Common myeloid progenitor, CD34-positive (primary cell): ENCODE measurements at places on chromosomes 6 and 20.

- DNase-seq: no peak
These were observed 244.2 kb downstream of the NRN1 start for GRCh38 chr6:5762561-5762968.

DNA sequence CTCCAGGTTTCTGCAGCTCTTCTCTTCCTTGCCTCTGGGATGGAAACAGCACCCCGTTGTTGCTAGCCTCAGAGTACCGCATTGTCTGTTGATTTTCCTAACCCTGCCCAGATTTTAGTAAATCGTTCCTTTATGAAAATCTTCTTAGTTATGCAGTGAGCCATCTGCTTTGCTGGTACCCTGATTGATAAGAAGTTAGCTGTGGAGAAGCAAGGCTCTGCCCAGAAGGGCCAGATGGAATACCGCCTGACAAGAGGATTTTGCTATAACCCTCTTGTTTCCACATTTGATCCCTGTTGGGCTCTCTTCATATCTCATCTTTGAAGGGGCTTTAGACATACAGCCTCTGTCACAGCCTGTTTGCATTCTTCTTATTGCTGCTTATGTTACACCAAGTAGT is 229.0 kb downstream of the CDKAL1 start:
- DNase-seq: no peak

GRCh38 chr20:412081-412480 is 4.0 kb downstream of the RBCK1 start:
- DNase-seq: no peak

GRCh38 chr20:20513720-20514119 is 145.8 kb downstream of the INSM1 start:
- no peak for DNase-seq

- DNase-seq: no peak
These were observed 30.5 kb upstream of the KCNB1 start for GRCh38 chr20:49513009-49513408.

DNA sequence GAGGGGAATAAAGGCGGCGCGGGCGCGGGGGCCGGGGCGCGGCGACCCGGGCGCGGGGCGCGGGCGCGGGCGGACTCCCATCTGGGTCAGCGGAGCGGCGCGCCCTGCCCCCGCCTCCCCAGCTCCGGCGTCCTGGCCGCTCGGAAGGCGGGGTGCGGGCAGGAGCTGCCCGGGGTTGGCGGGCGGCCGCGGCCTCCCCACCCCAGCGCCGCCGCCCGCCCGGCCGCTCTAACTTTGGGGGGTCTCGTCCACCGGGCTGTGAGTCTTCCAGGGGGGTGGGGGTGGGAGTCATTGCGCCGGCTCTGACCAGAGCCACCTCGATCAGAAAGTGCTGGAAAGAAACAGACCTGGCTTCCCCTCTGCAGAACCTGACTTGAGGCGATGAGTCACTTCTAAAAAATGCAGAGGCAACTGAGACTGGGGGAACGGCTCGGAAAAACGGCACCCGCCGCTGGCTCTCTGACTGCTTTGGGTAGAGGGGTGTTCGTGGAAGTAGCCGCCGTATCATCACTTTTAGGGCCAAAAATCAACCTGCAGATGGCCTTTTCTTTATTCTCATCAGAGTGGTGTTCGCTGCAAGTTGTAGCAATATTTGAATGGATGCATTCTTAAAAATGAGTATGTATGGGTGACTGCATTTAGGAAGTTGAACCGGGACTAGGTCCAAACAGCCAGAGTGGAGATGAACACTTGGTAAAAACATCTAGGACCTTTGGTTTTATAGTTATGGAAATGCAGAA is 667 bp downstream of the CAP2 start:
- peak; percentile 80 for DNase-seq

- DNase-seq: no peak
These were observed 159.3 kb upstream of the PLCB4 start for GRCh38 chr20:8909596-8909995.

DNA sequence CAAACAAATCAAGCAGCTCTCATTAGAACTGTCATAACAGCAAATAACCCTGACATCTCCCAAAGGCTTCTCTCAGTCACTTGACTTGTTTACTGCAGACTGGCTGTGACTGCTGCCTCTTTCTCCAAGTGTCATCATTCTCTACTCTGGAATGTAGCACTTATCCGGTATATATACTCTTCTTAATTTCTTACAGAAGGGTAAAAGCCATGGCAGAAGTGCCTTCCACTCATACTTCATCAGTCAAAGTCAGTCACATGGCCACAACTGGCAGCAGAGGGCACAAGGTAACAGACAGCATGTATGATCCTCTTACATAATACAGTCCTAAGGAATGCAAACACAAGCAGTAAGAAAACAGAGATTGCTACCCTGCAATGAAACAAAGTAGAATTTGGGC is 9.3 kb downstream of the NAPB start:
- DNase-seq: peak; percentile 21

GRCh38 chr6:30272032-30272431 is 54.7 kb upstream of the TRIM39 start:
- DNase-seq: no peak

DNA sequence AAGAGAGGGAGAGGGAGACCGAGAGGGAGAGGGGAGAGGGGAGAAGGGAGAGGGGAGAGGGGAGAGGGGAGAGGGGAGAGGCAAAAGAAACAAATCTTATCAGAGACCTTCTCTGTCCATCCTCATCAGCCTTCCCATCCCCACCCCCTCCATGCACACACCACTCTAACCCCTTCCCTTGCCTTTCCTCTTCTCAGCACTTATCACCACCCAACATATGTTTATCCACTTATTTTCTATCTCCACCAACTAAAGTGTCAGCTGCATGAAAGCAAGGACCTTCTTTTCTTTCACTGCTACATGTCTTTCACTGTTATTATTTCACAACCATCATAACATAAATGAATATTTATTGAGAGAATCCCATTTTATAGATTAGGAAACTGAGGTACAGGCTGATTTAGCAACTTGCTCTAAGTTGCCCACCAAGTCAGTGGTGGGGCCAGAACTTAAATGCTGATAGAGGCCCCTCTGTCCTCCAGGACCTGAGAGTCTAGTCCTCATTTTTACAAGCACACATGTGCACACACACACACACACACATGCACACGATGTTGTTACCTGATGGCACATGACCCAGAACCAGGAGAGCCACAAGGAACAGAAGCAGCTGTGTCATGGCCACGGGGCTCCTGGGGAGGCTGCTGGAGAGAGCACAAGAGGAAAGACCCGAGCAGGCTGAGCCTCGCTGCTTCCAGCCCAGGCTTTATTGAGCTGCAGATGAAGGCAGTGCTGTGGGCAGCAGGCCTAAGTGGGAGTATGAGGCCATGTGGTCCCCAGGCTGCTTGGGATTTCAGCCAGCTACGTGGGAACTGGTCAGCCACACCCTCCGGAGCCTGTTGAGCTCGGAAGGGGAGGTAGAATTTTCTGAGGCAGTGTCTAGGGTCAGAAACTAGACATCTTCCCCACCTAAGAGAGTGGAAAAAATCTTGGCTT is 2.3 kb downstream of the DEFB124 start:
- DNase-seq: no peak

- DNase-seq: peak; percentile 38
These were observed 104.9 kb upstream of the IYD start for GRCh38 chr6:150263765-150264404.

GRCh38 chr6:167984876-167985604 is 12.4 kb upstream of the KIF25 start:
- DNase-seq: no peak

GRCh38 chr6:133894795-133895358 is 6.0 kb downstream of the TCF21 start:
- no peak for DNase-seq

GRCh38 chr6:27327023-27327738 is 15.1 kb upstream of the POM121L2 start:
- DNase-seq: no peak

DNA sequence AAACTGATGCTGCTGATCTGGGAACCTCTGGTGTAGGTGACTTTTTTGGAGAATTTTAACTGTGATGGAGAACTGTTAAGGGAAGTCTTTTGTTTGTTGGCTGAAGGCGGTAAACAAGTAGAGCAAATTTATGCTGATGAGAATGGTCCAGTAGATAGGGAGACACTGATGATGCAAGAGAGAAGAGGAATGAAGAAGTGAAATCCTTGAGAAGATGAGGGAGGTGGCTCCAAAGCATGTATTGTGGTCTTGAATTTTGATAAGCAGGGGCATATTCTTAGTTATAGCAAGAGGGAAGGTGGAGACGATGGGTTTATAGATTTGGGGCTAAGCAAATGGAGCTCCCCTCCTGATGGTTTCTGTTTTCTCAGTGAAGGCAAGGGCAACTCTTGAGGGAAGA is 22.0 kb downstream of the MAPK14 start:
- no peak for DNase-seq

DNA sequence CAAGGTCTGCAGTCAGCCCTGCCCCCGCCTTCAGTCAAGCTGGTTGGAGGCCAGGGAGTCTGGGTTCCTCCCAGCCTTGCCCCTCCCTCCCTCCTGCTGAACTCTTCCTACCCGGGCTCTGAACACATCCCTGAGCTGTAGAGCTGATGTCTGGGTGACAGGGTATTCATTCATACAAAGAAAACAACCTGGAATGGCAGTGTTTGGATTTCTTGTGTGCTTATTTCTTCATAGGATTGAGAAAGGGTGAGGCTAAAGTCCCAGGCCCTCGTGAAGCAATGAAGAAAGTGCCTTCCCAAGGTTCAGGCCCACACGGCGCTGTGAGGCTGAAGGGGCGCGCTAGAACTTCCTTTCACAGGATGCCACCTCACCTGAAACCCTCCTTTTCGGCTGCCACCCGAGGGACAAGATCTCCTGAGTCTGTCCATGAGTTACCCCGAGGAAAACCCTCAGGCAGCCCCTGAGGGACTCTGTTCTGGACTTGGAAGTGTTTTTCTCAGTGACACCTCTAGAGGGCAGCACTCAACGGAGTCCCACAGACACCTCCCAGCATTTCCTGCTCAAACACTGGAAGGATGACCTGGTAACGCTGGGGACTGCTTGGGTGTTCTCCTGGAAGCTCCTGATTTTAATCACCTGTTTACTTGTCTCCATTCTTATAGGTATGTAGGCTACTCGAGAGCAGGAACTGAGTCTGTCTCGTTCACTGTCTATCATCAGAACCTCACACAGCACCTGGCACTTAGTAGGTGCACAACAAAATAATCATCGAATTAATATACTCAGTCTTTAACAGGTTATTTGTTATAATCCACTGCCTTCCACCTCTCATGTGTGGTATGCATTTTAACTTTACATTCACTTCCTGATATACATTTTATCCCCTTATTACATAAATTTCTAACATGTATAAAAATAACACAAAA is 11.8 kb upstream of the GSTA1 start:
- peak; percentile 31 for DNase-seq

- DNase-seq: no peak
These were observed 191.7 kb downstream of the EDN1 start for GRCh38 chr6:12481850-12482249.

DNA sequence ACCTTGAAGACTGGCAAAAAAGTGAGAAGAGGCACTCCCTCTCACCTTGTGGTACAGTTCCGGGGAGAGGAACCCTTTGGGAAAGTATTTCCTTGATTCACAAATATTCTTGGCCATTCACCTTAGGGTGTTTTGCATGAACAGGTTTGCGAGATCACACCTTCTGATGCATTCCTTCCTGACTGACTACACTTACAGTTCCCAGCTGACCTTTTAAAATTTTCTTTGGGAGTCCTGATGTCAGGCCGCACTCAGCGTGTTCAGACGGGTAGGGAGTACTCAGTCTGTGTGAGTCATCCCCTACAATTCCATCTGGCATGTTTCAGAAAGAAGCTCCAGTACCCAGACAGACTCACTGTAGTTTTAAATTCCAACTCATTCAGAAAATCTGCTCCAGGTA is 1.7 kb downstream of the ADGRF4 start:
- no peak for DNase-seq

DNA sequence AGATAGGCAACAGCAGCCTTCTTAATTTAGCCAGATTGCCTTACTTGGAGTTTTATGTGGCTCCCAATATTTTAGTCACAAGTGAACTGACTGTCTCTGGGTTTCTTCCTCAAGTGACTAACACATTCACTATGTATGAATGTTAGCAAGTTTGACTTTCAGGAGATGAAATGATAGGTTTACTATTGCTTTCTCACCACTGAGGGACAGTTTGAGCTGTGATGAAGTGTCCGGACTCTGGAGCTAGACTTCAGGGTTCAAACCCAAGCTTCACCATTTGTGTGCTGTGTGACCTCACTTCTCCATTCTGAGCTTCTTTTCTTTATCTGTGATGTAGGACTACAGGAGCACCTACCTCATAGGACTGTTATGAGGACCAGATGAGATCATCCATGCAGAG is 8.2 kb downstream of the DHX35 start:
- no peak for DNase-seq

DNA sequence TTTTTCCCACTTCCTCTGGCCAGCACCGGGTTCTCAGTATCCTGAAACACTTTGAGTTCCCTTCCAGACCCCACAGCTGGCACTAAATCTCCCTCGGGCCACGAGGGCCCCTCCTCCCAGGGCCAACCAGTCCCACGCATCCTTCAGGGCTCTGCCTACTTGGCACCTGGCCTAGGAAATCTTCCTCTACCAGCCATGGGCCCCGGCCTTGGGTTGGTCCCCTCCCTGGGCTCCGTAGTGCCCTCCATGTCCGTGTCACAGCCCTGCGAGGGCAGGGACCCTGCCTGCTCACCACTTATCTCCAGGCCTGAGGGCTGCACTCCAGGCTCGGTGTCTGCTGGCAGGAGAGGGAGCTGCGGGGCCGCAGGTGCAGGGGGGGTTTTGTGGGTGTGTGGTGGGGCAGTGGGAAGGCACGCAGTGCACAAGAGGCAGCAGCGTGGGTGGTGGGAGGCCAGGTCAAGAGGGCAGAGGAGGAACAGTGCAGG is 48.8 kb upstream of the CDH22 start:
- DNase-seq: no peak

GRCh38 chr6:49647476-49647875 is 10.8 kb upstream of the RHAG start:
- DNase-seq: no peak

- DNase-seq: no peak
These were observed 68.7 kb downstream of the TXNDC5 start for GRCh38 chr6:7841781-7842468.
